AG04449 (cell line): ENCODE measurements at places on chromosomes 6 and 20.

GRCh38 chr6:14849185-14849584, 396.7 kb upstream of the JARID2 start:
- DNase-seq = no peak

DNA sequence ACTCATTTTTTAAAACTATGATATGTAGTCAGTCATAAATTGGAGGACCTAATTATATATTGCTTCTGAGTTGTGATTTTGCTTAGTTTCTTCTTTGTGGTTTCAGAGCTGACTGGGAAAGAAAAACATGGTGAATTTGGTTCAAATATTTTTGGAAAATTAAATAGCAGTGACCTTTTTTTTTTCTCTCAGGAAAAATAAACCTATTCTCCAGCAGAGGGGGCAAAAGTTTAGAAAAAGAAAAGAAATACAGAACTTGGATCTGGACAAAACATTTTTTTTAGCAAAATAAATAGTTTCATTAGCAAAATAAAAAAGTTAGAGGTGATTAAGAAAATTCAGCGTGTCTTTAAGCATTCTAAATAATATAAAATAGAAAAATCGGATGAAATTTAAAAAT, 10.2 kb downstream of the COL10A1 start:
- DNase-seq = no peak

DNA sequence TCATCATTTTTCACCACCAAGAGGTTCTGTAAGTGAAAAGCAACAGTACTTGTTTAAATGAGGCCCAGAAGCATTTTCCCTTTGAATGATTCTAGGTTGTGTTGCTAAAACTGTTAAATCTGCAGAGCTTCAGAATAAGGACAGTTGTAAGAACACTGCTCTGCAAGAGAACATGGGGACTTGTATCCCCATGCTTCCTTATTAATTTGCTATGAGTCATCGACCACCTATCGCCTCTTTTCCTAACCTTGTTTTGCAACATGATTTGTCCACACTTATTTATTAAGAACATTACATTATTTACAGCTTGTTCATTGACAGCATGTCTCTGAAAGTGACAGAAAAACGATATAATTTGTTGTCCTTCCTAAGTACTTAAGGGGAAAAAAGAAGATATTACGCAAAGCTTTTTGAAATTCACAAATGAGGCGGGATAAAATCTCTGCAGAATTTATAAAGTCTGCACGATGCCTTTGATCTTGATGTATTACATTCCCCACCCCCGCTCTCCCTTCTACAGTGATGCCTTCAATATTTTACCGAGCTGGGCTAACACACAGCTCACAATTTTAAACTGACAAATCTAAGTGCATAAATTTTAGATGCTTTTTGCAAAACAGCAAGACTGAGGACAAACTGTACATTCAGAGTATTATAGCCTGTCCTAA, 220.0 kb upstream of the SPTLC3 start:
- DNase-seq = no peak

DNA sequence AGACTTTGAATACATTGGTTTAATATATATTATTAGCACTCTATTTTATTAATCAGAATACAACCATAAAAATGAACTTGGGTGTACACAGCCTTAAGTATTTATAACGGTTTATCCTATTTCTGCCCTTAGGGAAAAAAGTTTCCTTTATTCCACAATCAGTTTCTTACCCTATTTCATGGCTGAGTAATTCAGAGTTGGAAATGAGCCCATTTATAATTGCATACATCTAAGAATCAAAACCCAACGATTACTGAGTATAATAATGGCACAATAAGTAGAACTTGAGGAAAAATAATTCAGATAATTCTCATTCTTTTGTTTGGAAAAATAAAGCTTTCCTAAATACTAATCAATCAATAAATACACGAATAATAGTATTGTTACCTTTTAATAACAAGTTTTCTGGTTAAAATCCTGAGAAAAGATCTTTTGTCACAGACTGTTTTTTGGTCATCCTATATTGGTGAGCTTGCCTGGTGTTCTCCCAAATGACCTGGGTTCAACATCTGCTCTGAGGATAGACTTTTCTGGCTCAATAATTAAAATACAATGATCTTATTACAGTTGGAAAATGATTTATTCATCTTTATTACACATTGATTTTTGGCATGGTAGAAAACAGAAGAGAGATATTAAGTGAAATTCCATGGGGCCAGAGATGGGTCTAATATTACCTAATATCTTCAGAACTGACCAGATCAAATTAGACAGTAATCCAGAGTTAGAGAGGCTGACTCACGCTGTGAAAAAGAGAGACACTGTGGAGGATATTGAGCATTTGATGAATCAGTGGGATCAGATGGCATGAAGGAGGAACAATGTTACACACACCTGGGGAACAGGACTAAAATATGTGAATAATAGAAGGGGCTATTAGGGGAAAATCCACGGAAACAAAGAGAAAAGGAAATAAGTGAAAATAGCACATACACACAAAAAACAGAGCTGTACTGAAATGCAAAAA, 162.1 kb upstream of the TBX18 start:
- no peak for DNase-seq
